ENCODE measurements at places on chromosomes 2 and 18.

DNA sequence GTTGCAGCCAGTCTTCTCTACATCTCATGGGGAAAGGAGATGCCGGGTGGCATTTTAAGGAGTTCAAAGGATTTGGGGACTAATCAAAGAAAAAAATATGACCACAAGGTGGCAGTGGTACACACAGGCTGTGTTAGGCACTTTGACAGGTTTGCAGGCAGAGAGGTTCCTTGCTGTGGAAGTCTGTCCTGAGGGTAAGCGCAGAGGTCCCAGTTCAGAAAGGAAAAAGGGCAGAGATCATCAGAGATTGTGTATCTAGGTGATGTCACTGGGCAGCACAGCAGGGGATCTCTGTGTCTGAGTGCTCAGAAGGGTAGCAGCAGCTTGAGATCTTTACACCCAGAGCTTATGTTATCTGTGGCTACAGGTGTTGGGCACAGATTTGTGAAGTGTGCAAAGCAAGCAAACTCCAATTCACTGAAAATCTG lies 231.4 kb downstream of the LRRTM1 start:
- DNase-seq, result no peak

DNA sequence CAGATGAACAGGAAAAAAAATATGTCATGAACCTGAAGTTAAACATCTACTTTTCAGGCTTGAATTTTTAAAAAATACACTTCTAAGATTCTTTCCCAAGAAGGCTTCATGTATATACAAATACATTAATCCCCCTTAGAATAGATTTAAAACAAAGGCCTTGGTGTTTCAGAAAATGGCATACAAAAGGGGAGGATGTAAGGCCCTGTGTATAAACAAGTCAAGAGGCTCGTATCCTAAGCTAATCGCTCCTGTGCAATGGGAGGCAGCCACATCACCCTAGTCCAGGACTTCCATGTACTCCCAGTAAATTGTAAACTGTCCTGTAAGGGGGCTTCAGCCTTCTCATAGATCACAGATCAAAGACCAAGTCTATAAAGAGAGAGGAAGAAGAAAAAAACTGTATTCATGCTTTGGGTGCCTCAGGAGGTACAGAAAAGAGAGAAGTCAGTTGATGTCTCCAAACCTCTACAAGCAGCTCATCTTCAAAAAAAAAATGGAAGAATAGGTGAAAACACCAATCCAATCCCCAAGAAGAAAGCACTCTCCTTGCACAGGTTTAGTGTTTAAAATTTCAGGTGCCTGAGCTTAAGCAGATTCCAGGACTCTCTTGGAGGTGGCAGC lies 53.9 kb downstream of the ANKRD44 start:
- DNase-seq, result no peak

- no peak for DNase-seq
Measured at GRCh38 chr2:120892967-120893667, 157.4 kb downstream of the GLI2 start.

GRCh38 chr2:6224267-6224666 lies 532.1 kb downstream of the SOX11 start:
- DNase-seq, result no peak

DNA sequence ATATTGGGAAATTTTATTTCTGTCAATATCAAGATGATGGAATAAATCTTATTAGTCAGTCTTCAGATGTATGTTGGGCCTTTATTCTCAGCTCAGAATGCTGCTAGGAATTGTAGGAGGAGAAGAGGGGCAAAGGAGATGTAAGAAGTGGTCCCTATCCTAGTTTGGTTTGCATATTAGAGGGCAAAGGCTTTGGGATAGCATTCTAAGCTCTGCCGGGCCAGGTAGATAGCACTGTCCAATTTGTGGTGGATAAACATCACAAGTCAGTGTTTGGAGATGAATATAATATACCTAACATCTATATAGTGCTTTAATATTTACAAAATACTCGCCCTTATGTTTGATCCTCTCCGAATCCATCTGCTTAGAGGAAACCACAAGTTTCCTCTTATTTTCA lies 149.2 kb downstream of the GULP1 start:
- DNase-seq, result no peak

- DNase-seq, result no peak
Measured at GRCh38 chr18:59593291-59593717, 103.9 kb downstream of the CCBE1 start.

GRCh38 chr2:220785178-220785577 lies 786.9 kb downstream of the EPHA4 start:
- DNase-seq, result no peak

- no peak for DNase-seq
Measured at GRCh38 chr2:172248785-172249187, 146.1 kb upstream of the DLX2 start.

GRCh38 chr18:66534110-66534509 lies 69.8 kb downstream of the CDH19 start:
- DNase-seq, result no peak

DNA sequence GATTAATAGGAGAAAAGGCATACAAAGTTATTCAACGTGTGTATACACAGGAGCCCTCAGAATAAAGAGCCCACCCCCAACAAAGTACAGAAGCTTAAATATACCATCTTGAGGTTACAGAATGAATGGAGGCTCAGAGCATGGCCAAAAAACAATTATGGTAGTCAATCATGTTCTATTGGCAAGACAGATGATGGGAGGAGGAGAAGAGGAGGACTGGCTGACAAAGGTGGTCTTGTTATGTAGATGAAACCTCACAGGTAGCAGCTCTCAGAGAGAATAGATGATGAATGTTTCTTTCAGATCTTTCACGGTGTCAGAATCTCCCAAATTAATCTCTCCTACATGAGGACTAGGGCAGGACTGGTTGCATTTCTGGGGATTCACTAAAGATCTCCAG lies 66.0 kb downstream of the ARL4C start:
- no peak for DNase-seq

GRCh38 chr2:186129767-186130581 lies 356.1 kb upstream of the ZC3H15 start:
- DNase-seq, result no peak

DNA sequence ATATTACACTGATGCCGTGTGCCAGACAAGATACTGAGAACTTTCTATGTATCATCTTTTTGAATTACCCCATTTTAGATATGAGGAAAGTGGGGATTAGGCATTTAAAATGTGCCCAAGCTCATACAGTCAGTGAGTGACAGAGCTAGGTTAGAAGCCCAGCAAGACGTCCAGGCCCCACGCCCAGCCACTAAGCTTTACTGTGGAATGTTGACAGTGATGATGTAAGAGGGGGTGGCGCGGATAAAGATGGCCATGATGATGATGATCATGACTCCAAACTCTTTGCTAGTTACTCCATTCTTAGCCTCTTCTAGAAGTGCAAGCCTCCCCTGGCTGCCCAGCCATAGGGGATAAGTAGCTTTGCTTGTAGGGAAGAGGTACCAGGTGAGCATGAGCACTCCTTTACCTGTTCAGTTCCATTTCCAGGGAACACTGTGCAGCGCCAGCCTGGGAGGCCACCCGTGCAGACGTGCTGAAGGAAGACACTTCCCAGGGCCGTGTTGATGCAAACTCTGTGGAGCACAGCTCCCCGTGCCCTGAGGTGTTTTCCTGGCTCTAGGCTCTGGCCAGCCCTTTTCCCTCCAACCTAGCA lies 65.5 kb downstream of the BCL2L11 start:
- no peak for DNase-seq

DNA sequence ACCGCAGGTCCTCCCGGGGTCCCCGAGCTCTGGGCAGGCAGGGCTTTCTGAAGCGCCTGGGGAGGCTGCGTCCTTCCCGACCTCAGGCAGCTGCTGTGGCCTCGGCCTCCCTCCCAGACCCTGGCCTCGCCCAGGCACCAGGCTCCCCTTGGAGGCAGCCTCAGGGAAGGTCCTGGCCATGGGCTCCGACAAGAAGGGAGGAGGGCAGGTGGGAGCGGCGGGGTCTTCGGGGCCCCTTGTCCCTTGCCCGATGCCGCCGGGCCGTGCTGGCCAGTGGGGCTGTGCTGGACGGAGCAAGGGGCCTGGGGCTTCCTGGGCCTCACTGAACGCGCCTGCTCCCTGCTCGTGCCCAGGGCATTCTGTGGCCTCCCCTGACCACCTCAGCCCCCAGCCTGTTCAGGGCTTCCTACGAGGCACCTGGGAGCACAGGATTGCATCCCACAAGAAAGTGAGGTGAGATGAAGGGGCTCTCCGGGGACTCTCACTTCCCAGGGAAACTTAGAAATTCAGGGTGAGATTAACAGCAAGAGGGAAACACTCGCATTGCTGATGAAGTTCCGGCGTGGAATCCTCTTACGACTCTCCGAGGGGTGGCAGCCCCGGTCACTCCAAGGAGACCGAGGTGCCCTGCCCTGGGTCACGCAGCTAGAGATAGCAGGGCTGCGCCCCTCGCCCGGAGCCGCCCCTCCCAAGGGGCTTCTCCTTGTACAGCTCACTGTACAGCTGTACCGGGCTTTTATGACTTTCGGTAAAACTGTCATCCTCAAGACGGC lies 778 bp downstream of the MFSD2B start:
- no peak for DNase-seq

GRCh38 chr2:72827966-72828646 lies 2.3 kb upstream of the EXOC6B start:
- no peak for DNase-seq

DNA sequence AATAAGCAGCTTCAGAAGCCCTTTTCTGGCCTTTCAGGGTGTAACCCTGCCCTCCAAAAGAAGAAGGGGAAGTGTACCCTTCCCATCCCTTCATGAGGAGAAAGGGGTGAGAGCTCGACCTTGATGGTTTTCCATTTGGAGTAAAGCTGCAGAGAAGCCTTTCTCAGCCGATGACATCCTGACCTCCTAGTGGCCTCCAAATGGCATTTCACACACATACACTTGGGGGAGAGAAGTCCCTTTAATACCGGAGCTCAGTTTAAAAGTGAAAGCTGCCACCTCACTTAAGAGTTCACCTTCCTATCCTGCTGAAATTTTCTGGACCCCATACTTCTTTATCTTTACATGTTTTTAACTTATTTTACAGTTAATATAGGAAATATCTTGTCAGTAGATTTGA lies 716.7 kb downstream of the DCDC2C start:
- DNase-seq, result no peak

GRCh38 chr2:176174382-176174823 lies 14.1 kb upstream of the HOXD1 start:
- no peak for DNase-seq

- no peak for DNase-seq
Measured at GRCh38 chr2:38751596-38752410, 642 bp upstream of the SRSF7 start.

DNA sequence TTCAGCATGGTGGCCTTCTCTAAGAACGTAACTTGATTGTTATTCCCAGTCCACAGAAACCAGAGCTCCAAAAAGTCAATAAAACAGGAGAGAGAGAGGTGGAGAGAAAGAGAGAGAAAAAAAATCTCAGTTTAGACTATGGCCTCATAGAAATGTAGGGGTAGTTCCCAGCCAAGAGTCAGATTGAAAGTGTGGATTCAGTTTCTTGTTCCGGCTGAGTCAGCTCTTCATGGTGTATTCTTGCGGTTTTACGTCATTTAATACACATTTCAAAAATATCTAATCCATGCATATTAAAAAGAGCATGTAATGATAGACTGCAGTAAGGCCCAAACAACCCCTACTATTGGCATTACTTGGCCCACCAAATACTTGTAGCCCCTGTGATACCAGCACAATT lies 303.9 kb downstream of the ETAA1 start:
- no peak for DNase-seq

- DNase-seq, result no peak
Measured at GRCh38 chr2:230873661-230874401, 9.1 kb downstream of the ITM2C start.

DNA sequence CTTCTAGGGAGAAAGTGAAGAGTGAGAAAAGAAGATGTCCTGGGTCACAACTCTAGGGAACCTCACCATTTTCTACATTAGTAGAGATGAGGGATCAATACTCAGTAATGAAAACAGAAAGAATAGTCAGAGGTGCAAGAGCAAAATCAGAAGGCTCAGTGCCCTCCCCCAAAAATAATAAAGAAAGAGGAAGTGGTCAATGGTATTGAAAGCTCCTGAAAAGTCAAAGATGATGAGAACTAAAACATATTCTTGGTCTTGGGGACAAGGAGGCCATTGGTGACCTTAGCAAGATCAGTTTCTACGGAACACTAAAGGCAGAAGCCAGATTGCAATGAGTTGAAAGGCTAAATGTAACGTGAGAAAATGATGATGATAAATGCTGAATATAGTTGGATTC lies 24.5 kb upstream of the MYO1B start:
- no peak for DNase-seq

DNA sequence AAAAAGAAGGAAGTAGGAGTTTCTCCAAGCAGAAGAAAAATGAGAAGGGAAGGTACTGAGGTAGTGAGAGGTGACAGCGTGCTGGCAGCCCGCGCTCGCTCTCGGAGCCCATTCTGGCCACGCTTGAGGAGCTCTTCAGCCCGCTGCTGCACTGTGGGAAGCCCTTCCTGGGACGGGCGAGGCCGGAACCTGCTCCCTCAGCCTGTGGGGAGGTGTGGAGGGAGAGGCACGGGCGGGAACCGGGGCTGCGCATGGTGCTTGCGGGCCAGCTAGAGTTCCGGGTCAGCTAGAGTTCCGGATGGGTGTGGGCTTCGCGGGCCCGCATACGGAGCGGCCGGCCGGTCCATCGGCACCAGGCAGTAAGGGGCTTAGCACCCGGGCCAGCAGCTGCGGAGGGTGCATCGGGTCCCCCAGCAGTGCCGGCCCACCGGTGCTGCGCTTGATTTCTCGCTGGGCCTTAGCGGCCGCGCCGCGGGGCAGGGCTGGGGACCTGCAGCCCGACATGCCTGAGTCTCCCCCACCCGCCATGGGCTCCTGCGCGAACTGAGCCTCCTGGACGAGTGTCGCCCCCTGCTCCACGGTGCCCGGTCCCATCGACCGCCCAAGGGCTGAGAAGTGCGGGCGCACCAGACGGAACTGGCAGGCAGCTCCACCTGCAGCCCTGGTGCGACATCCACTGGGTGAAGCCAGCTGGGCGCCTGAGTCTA lies 11.1 kb upstream of the CYS1 start:
- DNase-seq, result no peak

- DNase-seq, result peak; percentile 14
Measured at GRCh38 chr2:160109939-160110673, 47.7 kb upstream of the PLA2R1 start.

DNA sequence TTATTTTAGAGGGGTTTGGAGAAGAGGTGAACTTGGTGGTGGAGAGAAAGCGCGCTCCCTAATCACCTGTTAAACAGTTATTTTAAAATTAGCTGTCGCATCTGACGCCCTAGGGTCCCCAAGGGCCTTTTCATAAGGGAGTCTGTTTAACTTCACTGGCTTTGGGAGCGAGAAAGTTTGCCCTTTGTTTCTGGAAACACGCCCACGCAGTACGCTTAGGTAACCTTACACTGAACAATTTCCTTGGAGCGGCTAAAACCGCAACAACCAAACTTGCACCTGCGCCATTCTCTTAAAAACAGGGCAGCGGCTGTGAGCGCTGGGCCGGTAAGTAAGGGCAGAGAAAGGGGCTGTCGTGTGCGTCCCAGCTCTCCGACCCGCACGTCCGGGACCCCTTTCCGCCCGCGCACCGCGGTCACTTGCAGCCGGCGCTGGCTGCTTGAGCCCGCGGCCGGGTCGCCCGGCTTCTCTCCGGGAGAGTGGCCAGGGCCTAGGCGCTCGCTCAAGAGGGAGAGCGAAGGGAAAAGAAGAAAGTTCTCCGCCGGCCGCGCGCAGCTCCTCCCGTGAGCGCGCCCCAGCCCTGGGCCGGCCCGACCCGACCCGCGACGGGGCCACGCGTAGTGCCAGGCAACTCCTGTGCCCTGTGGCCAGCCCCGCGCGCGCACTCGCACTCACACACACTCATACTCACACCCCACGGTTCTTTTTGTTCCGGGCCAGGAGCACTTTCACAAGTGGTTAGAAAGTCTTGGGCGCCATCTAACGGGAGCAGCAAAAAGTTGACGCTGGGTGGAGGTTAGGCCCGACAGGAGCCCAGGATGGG lies 19.2 kb downstream of the POU3F3 start:
- no peak for DNase-seq

GRCh38 chr2:120272763-120273481 lies 20.3 kb downstream of the RALB start:
- DNase-seq, result no peak
